ENCODE measurements at places on chromosomes 2 and 18.

DNA sequence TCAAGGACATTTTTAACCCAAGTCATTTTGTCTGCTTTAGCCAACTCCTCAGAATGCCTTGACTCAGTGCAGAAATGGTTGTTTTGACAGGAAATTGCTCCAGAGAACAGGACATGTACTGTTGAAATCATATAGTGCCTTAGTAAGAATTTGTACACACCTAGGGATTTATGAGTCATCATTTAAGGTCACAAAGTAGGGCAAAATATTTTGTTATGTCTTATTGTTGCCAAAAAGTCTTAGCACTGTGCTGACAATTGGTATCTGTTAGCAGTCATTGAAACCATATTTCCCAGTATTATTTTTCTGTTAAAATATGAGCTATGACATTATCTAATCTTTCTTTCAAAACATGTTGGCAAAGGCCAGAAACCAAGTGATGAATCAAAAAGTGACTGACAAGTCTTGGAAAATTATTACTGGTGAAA, 104.5 kb downstream of the OSBPL6 start:
- DNase-seq, result no peak

- no peak for DNase-seq
Observed at GRCh38 chr2:8421658-8422449, 260.0 kb upstream of the ID2 start.

- no peak for DNase-seq
Observed at GRCh38 chr18:43855376-43855775, 578.1 kb upstream of the SYT4 start.

GRCh38 chr2:129758784-129759471, 220.5 kb upstream of the RAB6C start:
- peak; percentile 27 for DNase-seq

- DNase-seq, result no peak
Observed at GRCh38 chr2:68238955-68239822, 13.1 kb downstream of the PPP3R1 start.

DNA sequence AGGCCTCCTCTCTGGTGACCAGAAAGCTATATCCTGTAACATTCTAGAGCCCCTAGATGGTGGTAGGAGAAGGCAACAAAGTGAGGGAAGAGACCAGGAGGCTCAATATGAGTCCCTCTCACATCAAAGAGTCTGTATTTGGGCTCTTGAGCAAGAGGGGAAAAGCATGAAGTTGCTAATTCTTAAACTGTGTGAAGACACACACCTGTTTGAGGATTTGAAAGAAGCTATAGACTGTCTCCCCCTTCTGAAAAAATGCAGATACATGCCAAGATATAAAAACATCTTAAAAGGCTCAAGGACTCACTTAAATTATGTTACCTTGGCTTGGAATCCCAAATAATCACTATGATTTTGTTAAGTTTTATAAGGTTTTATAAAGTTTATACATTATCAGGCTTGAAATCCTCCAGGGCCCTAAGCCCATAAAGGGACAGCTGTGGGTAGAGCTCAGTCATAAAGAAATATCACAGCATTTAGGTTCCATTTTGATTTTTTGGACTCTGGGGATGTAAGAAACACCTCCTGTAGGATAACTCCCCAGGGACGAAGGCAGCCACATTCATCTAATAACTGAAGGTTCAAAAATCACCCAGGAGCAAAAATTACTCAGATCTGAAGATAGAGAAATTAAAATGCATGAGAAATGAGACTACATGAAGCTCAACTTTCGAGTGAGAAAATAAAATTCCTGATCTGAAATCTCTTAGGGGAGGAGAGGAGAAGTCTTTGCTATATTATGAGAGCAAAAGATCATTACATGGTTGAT, 136.1 kb upstream of the LGALSL start:
- DNase-seq, result no peak

DNA sequence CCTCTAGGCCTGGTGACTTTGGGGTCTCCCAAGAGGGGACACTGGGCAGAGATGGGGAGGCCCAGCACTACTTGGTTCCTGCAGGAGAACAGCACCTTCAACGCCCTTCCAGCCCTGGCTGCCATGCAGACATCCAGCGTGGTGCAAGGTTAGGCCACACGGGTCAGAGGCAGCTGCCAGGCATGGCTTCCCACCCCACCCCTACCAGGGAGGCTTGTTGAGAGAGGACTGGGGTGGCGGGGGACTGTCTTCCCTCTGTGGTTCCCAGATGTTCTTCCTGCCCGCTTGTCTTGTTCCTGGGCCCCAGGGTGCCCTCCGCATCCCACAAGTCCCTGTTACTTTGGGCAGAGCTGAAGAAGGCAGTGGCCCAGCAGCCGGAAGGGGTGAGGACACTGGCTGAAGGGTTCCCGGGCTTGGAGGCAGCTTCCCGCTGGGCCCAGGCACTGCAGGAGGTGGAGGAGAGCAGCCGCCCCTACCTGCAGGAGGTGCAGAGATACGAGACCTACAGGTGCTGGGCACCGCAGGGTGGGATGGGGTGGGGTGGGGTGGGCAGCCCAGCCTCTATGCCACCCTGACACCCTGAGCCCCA, 4.5 kb downstream of the PROM2 start:
- no peak for DNase-seq

- DNase-seq, result no peak
Observed at GRCh38 chr2:74685408-74685807, 31.4 kb downstream of the SEMA4F start.

- peak; percentile 45 for DNase-seq
Observed at GRCh38 chr2:43083710-43084698, 142.4 kb downstream of the ZFP36L2 start.

DNA sequence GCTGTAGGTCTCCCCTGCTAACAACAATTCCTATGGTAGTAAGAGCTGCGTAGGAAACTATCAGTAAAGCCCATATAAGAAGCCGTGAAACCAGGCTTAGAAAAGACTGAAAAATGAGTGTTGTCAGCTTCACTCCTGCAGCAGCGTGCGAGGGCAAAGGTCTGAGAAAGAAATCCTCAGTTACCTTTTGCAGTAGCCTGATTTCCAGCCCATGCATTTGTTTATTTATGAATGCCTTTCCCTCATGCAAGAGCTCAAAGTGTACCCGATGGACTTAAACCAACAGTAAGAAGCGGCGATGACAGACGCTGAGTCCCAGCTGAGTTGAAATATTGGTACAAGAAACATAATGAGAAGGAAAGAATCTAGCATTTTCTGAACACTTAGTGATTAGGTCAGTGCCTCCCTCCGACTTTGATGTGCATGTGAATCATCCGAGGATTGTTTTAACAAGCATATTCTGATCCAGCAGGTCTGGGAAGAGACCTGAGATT, 15.0 kb upstream of the POLI start:
- no peak for DNase-seq

DNA sequence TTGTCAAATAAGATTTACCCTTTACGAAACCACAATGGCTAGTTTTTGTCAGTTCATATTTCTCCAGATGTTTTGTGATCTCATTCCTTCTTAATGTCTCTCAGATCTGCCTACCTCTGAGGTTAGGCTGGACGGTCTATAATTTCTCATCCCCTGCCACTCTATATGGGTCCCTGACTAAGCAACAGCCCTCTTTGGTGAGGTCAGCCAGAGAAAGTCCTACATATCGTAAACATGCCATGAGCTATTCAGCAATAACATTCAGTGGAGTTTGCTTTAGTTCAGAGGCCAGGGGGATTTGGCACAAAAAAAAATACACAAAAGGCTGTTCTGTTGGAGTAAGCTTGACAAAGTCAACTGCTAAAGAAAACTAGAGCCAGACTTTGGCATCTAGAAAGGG, 192.1 kb upstream of the NCKAP5 start:
- no peak for DNase-seq

DNA sequence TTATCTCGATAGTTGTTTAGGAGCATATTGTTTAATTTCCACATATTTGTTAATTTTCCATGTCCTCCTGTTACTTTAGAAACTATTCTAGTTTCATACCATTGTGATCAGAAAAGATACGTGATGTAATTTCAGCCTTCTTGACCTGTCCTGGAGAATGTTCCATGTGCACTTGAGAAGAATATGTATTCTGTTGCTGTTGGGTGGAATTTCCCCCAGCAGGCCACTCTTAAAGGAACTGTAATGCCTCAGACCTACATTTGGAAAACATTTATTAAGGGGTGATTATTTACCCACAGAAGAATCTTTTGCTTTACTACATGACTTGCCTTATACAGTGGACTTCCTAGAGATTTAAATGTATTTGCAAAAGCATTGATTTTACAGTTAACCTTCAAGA, 55.5 kb downstream of the LIMS1 start:
- no peak for DNase-seq

DNA sequence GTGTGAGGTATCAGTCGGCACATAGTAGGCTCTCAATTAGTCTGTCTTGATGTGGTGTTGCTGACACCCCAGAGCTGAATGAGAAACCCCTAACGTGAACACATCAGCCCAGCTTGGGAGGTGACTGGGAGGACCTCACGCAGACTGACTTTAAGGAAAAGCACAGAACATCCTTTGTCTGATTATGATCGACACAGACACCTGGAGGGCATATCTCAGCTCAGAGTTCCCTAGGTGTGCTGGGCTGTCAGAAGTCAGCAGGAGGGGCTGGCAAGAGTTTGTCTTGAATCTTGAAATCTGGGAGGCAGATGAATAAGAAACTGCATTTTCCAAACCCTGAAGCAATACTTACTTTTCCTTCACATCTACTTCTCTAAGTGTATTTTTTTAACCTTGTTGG, 16.8 kb upstream of the MYCN start:
- DNase-seq, result no peak

GRCh38 chr2:76197842-76198448, 487.2 kb upstream of the GCFC2 start:
- peak; percentile 70 for DNase-seq

DNA sequence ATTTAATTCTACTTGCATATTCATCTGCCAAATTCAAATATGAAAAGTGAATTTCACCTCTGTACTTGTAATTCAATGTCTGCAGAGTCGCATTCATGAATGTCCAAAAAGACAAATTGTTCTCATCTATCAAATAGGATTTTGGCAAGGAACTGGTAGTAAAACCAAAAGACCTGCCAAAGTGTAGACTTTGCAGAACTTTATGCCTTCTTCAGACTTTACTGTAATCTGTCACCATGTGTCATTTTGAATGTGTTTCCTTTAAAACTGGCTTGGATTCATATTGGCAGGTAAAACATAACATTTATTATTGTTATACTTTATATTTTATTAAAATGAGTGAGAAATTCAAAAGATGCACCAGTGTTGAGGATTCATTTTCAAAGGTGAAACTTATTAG, 701.9 kb upstream of the LINC00305 start:
- no peak for DNase-seq

DNA sequence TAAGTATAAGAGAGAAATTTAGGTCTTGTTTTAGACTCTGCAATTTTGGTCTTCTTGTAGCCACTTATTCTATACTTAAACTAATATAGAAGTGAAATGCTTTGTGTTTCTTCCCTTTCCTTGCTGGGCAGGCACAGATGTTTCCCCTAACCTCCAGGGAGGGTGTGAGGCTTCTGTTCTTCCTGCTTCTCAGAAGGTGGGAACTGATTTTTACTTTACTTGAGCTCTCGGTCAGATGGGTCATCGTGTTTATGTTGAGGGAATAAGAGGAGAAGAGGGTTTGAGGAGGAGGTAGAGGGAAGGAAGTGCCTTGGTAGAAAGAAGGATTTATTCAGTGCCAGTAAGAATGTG, 92.5 kb upstream of the CXCR4 start:
- DNase-seq, result no peak

DNA sequence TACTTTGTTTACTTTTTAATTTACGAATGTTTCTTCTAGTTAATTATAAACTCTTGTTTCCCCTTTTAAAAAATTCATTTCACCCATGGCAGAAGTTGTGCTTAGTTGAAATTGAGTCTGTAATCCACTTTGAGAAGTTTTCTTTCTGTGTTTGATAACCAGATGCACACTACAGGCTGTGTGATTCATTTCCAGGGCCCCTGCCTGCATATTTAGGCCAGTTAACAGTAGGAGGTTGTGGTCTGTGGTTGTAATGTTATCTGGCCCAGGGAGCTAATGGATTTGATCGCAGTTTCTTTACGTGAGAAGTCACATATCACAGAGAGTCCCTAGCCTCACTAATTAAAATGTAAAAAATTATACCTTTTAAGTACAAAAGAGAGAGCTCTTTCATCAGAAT, 3.3 kb downstream of the CDH7 start:
- DNase-seq, result no peak

DNA sequence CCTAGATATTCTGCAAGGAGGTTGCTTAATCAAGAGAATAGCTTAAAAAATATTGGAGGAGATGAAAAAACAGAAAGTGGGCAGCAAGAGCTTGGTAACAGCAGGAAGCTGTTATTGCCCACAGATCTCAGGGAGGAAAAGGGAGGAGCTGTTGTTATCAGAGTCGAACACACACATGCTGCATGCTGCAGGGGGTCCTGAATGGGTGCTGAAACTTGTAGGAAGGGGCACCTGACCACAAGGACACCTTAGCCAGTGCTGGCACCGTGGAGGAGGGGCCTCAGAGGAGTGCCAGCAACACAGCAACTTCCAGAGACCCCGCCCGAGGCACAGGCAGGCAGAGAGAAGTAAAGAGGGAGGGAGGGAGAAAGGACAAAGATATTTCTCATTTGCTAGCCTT, 332.9 kb downstream of the SOCS6 start:
- DNase-seq, result peak; percentile 36

DNA sequence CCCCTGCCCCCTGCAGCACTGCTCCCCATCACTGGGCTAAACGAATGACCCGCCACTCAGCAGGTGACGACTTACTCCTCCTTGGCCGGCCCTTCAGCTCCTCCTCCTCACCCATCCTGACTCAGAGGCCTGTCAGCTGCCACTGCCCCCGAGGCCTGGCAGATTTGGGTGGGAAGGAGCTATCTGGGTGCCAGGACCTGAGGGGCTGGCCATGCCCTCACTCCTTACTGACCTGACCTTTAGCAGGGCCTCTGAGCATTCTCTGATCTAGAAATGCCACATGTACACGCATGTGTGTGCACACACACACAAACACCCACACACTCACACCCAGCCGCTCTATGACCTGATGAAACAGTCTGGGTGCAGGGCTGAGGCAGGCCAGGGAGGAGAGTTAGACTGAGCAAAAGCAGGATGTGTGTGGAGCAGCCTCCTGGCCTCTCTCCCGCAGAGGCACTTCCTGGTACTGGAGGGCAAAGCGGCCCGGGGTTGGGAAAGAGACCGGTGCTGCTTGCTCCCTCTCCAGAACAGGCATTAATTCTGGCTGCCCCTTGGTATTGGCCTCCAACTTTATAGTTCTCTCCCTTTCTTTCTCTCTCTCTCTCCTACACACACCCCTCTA, 68.0 kb downstream of the ZFP36L2 start:
- no peak for DNase-seq

DNA sequence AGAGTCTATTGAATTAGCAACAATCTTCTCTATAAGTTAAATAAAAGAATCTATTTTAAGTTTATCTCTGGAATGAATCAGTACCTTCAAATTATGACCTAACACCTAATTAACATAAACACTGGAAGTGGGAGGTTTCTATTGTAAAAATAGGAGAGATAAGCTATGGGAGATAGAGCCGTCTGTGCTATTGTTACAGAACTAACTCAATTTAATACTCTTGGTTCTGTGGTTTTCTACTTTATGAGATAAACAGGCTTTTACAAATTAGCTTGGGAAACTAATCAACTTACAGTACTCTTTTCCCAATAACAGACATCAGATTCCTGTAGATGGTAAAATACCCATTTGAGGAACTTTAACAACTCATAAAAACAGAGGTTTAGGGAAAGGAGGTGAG, 25.6 kb upstream of the STAT1 start:
- no peak for DNase-seq
